ENCODE measurements at places on chromosomes 7 and 10. TPM values are rescaled to one million over a fixed set of nuclear protein-coding genes. Genes with fewer than 3 reads are reported as not detected.

SLC12A9 gene
- polyA plus RNA-seq, result 20.7 TPM

- DNase-seq, result no peak
These were observed 655 bp downstream of the KLHL7 start for GRCh38 chr7:23106057-23106822.

PDZD8 gene
- 10.7 TPM for polyA plus RNA-seq

TET1 gene
- 8.2 TPM for polyA plus RNA-seq

DNA sequence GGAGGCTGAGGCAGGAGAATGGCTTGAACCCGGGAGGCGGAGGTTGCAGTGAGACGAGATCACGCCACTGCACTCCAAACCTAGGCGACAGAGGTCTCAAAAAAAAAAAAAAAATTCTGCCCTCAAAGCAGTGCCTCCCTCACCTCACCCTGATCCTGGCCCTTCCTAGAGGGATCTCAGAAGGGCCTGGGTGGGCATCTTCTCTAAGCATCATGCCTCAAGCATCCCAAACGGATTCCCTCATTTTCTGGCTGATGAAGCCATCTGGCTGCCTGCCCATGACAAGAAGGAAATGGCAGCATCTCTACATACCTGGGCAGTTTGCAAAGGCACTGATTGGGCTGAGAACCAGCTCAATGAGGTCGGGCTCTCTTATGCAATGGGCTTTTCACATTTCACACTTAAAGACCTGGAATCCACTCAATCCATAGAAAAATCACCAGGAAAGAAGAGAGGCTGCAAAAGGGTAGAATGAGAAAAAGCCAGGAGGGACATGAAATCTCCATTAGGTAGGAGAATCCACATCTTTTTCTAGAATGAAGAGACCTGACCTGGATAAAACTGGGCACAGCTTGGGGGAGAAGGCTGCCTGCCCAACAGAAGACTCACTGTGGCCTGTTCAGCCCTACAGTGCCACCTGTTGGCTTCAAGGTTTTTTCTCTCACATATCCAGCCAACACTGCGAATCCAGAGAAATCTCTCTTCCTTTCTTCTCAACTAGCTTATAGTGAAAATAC lies 48.1 kb downstream of the PDLIM1 start:
- DNase-seq, result no peak

TEX36 gene
- not detected for polyA plus RNA-seq

- no peak for DNase-seq
These were observed 9.4 kb downstream of the BLNK start for GRCh38 chr10:96261930-96262329.

GRCh38 chr7:112982441-112983063 lies 104.1 kb downstream of the GPR85 start:
- no peak for DNase-seq

DNA sequence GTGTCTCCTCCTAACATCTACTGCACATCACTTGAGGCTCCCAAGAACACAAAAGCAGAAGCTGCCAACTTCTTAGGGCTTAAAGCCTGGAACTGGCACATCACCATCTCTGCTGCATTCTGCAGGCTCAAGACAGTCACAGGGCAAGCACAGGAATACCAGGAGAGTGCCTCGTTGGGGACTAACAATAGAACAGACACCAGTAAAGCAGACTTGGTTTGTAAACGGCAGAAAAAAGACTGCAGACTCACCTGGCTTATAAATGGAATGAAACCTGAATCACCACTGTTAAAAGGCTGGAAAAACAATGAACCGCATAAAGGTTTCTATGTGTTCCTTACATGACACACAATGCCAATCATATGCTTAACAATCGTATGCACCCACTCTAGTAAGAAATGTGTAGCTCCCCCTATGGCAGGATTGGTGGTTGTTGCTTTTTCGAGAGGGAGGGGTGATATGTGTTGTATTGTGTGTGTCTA lies 12.8 kb downstream of the RHEB start:
- no peak for DNase-seq

- DNase-seq, result no peak
These were observed 2.5 kb downstream of the PFKP start for GRCh38 chr10:3069876-3070275.

SHH gene
- 0.06 TPM for polyA plus RNA-seq

- no peak for DNase-seq
These were observed 138.2 kb downstream of the ELMO1 start for GRCh38 chr7:37310327-37311080.

COX15 gene
- 29.8 TPM for polyA plus RNA-seq

- no peak for DNase-seq
These were observed 56.3 kb downstream of the ZMIZ1 start for GRCh38 chr10:79125092-79125491.

PNLIP gene
- not detected for polyA plus RNA-seq

GRCh38 chr7:18659746-18660145 lies 164.2 kb downstream of the HDAC9 start:
- no peak for DNase-seq

DNA sequence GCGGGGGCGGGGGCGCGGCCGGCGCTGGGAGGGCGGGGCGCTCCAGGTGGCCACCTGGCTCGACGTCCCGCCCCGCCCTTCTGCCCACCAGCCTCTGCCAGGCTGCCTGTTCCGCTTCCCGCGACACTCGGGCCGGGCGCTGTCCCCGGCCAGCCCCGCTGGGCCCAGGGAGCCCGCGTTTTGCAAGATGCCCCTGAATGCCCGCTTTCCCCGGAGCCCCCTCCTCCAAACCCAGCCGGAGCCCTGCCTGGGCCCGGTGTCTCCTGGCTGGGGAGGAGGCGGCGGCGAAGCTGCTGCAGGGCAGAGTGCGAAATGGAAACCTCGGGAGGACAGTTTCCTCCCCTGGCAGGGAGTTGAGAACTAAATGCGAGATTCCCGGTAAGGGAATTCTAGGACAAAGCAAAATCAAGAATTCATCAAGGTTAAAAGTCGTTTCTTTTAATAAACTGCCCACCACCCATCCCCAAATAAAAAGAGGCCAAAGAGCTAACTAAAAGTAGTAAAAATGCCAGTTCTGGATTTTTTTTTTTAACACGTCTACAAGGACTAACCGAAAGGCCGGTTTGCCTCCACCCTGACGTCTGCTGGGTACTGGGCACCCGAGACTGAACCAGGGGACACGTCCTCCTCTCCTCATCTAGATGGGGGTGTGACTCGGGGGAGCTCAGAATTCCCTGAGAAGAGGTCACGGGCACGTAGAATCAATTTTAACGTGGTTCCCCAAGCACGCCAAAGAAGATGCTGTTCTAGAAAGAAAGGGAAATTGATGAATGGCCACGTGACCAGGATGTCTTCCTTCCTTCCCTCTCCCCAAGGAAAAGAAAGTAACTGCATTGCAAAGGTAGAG lies 200.4 kb upstream of the NFE2L3 start:
- no peak for DNase-seq

- no peak for DNase-seq
These were observed 544.9 kb upstream of the ADARB2 start for GRCh38 chr10:2282202-2282601.

DNAJC12 gene
- 5.6 TPM for polyA plus RNA-seq

GPNMB gene
- 38.0 TPM for polyA plus RNA-seq

Data from forelimb muscle (tissue), 1 donor.